ENCODE measurements at places on chromosomes 2 and 18. TPM values are rescaled to one million over a fixed set of nuclear protein-coding genes. Genes with fewer than 3 reads are reported as not detected.

Gene SLC35F5
- 95.1 TPM for total RNA-seq

Gene SLC25A12
- 11.9 TPM for total RNA-seq

Gene C2orf66
- total RNA-seq, result 0.35 TPM

Gene NR4A2
- total RNA-seq, result 4.9 TPM
